ENCODE measurements at places on chromosomes 6 and 20.

DNA sequence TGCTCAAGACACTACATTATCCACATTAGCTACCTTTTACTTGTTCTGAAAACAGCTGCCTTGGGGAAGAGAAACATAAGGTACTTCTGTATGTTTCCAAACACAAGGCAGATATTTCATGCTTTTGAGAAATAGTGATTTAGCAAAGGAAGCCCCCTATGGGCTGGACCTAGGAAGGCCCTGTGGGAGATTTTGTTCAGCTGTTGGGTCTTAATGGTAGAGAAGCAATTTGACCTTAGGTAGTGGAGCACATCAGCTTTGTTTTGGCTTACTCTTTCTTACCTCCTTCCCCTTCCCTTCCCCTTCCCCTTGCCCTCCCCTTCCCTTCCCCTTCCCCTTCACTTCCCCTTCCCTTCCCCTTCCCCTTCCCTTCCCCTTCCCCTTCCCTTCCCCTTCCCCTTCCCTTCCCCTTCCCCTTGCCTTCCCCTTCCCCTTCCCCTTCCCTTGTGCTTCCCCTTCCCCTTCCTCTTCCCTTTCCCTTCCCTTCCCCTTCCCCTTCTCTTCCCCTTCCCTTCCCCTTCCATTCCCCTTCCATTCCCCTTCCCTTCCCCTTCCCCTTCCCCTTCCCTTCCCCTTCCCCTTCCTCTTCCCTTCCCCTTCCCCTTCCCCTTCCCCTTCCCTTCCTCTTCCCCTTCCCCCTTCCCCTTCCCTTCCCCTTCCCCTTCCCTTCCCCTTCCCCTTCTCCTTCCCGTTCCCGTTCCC, 84.6 kb downstream of the ANKS1A start:
- DNase-seq: no peak

DNA sequence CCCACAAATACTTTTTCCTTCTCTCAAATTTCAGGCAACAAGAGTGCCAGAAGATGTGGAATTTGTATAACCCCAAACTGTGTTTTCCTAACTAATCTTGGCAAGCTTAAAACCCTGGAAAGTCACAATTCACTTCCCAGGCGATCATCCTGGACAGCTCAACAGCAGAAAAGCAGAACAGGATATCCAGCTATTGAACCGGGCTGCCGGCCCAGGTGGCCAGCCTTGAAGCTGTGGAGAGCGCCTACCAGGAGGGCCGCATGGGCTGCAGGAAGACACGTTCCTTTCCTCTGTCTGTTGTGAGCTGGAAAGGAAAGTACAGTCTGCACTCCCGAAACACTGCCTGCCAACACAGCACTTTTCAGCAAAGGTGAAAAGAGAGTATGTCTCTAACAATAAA, 719.7 kb upstream of the MARCKS start:
- DNase-seq: no peak

GRCh38 chr6:100117680-100118079, 123.7 kb upstream of the MCHR2 start:
- DNase-seq: no peak

GRCh38 chr6:150891888-150892485, 26.5 kb downstream of the MTHFD1L start:
- peak; percentile 39 for DNase-seq

- DNase-seq: no peak
Observed at GRCh38 chr20:1427457-1428054, 34.7 kb upstream of the FKBP1A start.

DNA sequence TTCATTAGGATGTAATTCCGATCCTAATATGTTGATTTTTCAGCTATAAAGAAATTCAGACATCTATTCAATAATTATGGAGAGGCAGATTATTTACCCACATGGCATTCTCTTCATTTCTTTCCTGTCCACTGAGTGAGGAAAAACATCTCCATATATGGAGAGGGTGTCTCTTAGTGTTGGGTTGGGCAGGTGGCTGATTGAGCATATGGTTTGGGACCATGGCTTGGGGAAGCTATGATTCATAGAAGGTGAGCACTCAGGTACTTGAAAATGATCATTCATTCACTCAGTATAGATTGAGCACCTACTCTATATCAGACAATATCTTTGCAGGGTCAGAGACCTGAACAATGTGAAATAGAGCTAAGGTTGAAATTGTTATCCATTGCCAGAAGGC, 41.3 kb upstream of the IL20RA start:
- DNase-seq: no peak

DNA sequence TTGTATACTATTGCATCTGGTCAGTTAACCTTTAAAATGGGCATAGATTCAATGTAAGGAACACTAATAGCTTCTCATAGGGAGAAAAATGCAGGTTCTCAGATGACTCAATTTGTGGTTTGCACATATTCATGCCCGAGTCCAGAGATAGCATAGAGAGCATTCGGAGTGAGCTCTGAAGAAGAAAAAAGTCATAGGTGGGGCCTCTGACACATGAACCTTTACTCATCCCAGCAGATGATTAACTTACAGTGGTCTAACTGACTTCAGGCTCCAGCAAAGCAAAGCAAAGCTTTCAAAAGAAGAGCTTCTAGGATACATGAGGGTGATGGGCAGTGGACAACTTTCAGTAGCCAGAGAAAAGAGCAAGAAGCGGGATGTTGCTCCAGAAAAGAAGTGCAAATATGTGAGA, 55.3 kb upstream of the BTN3A2 start:
- DNase-seq: no peak

DNA sequence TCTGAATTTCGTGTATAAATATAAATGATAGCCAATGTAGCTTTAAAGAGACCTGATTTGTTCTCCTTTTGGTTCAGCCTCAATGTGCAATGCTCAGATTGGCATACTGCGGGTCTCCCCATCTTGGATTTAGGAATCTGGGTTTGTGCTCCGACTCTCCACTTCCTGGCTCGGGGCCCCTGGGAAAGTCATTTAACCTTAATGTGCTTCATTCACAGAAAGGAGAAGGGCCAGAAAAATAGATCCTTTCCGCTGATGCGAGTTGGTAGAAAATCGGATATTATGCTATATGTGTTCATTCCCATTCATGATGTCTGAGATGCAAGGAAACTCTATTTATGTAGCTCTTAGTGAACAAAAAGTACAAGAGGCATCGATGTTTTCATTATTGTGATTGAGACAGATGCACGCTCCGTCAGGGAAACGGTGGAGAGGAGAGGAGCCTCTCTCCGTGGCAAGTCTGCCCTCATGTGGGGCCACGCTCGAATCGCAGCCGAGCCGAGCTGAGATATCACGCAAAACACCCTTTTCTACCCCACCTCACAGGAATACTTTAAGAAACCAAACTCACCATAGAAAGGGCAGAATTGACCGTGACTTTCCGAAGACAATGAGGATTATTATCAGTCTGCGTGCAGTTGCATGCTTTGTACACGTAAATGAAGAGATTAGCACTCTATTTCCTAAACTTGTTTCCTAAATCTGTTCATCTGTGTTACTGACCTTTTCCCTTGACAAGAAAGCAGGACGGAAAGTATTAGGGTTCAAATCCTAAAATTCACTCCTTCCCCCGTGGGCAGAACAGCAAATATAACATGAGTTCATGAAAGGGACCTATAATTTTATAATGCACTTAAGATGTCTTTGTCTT, 136.6 kb downstream of the COL9A1 start:
- DNase-seq: no peak

DNA sequence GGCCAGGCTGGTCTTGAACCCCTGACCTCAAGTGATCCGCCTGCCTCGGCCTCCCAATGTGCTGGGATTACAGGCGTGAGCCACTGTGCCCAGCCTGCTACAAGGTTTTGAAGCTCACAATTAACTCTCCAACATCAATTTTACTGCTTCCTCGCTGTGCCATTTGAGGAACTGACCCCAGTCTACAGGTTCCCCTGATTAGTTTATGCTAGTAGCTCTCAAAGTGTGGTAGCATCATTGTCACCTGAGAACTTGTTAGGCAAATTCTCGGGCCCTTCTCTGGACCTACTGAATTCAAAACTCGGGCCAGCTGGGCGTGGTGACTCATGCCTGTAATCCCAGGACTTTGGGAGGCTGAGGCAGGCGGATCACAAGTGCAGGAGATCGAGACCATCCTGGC, 49.4 kb downstream of the MCUR1 start:
- DNase-seq: no peak

DNA sequence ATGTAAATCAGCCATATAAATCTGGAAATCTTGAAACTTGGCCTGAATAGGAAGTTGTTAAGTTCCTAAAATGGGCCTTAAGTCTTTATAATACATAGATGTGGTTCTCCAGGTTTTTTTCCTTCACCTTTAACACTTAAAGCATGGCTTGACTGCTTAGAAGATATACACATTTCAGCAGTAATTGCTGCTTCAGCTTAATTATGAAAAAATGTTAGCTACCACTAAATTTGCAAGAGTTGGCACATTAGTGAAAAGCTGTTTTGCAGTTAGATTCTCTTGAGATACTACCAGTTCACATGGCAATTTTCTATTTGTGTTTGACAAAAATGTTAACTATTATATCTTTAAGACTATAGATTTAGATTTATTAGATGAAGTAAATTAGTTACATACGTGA, 72.7 kb upstream of the MYO6 start:
- no peak for DNase-seq

DNA sequence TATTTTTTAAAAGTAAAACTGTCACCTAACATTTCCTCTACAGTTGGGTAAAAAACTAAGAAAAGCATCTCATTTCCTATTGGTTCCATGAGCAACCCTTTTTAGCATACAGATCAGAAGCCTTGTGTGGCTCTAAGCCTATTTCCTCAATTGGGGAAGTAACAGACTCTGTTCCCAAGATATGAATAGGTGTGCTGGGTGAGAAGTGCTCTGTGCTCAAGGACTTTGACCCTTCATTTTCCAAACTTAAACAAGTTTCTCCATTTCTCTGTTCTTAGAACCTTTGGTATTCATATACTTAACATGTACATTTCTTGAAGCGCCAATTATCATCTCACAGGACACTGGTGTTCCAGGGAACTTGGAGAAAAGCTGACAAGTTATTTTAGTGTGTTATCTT, 24.1 kb downstream of the CARMIL1 start:
- DNase-seq: no peak

DNA sequence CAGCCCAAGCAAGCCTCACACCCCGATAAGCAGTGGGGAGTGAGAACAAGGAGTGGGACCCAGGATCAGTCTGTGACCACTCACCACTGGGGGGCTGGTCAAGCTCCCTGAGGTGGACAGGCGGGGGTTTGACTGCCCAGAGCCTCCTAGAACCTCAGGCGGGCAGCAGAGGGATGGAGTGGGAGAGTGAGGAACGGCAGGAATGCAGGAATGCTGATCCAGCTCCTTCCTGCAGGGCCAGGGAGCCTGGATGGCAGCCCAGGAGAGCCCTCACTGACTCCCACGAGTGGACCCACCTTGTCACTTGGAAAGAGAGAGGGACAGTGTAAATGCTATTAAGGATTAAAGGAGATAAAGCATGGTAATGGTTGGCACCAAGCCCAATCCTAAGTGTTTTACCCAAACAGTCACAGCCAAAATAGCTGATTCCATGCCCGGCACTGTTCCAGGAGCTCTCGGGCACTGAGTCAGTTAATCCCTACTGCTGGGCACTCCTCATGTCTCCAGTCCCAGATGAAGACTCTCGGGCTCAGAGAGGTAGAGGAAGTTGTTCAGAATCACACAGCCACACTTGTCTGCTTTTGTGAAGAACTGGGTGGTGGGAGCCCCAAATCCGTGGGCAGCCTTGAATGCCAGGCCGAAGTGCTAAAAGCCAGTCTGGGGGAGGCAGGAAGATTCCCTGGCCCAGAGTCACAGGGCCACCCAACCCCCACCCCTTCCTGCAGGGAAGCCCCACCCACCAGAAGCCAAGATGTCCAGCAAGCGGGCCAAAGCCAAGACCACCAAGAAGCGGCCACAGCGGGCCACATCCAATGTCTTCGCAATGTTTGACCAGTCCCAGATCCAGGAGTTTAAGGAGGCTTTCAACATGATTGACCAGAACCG, 3.1 kb downstream of the MYL9 start:
- no peak for DNase-seq

DNA sequence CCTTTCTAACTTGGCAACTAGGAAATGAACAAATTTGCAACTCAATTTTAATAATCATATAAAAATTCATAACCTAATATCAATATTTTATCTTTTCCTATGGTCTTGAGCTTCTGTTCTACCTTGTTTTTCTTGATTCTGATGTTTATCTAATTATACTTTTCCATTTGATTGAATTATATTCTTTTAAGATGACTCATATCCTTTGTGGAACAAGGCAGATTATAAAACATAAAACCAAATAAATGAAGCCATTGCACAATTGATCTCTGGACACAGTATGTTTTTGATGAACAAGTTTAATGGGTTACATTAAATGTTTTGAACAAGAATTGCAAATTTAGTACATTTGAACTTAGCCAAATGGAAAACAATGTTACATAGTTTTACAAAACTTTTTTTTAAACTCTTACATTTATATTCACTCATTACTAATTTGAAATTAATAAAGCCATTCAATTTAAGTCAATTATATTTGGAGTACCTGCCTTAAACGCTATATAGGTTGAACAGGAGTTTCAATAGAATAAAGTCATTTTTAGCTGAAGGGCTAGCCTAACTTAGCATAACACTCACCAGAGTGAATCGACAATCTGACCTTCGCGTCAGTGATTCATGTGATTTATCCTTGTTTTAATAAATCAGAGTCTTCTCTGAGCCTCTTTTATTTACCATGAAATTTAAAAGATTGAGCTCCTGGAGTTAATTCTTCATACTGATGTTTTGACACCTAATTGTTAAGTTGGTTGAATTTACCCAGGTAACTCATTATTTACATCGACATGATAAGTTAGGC, 3.8 kb downstream of the NCOA7 start:
- DNase-seq: no peak

GRCh38 chr6:90610751-90611542, 24.1 kb upstream of the MAP3K7 start:
- DNase-seq: peak; percentile 7

DNA sequence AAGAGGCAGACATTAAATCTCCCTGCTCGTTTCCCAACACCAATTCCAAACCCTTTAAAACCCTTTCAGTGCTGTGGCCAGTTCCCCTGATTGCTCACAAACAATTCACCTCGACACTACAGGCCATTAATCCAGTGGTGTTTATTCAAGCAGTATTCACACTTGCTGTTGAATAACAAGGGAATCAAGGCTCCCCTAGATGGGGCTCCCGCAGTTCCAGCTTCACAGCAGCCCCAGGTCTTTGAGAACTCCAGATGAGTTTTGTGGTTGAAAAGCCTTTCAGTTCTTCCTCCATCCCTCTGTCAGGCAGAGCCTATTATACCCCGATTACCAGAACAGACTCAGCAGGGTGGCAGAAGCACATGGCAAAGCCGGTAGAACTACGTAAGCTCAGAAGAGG, 36.2 kb downstream of the JAG1 start:
- no peak for DNase-seq

DNA sequence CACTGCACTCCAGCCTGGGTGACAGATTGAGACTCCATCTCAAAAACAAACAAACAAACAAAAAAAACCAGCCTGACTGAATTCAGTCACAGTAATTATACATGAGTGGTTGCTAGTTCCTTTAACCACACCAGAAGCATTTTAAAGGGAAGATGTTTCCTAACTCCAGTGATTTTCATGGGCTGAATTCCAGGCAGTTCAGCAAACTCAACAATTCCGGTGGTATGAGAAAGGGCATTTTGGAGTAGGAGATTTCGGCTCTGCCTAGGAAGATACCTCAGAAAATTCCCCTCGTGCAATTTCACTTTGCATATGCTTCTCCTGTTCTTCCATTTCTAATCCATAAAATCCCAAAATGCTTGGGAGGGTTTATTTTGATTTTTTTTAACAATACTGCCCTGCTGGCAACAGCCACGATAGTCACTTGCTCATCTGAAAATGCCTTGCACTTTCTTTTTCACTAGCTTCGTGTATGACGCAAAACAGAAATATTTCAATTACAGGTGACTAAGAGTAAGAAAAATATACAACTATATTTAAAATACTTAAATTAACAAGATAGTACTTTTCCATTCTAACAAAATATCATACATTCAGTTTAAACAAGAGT, 48.3 kb upstream of the IPCEF1 start:
- no peak for DNase-seq

Measured in activated effector memory CD4-positive, alpha-beta T cell treated with Interleukin-2 at 50 U/mL for 16 hours (primary cell).